ENCODE measurements at places on chromosomes 1 and 21.

DNA sequence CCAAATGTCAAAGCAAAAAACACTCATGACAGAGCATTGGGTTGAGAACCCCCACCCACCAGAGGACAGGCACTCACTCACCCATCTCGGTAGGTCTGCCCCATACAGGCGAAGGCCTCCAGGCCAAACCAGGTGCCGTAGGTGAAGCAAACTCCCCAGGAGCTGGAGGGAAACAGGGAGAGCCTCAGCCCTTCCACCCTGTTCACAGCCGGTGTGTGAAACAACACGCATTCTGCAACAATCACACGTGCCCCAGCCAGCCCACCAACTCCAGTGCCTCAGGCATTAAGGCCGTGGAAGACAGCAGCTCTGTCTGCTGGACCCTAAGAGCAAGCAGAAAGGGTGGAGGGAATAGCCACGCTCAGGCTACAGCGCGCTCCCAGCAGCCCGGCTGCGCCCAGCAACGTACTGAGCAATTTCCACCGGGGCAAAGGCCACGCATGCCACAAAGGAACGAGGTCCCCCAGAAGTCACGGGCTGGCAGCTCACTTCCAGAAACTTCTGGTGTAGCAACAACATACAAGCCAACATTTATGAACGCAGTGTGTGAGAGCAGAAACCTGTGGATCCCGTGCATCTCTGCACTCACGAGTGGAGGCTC is 11.4 kb upstream of the SPATC1L start:
- DNase-seq = no peak

GRCh38 chr1:21896652-21897532 is 40.2 kb downstream of the HSPG2 start:
- no peak for DNase-seq

DNA sequence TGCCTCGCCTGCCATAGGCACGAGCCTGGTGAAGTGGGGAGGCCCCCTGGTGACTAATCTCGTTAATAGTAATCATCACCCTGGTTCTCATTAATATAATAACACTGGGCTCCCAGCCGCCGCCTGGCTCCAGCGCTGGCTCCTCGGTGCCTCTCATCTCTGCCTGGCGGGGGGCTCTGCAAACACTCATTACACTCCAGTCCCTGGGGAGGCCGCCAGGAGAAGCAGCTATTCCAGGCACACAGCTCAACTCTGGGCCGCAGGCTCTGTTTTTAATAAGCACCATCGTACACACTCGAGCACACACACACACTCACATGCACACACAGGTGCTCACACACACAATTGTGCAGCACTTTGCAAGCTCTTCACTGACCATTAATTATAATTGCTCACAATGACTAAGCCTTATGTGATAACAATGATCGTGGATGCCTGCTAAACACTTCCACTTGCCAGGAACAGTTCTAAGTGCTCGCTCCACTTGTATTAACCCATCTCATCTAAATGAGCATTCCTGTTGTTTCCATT is 52.2 kb downstream of the SDC3 start:
- no peak for DNase-seq

- DNase-seq = no peak
These were observed 53.5 kb downstream of the LGR6 start for GRCh38 chr1:202247104-202247503.

DNA sequence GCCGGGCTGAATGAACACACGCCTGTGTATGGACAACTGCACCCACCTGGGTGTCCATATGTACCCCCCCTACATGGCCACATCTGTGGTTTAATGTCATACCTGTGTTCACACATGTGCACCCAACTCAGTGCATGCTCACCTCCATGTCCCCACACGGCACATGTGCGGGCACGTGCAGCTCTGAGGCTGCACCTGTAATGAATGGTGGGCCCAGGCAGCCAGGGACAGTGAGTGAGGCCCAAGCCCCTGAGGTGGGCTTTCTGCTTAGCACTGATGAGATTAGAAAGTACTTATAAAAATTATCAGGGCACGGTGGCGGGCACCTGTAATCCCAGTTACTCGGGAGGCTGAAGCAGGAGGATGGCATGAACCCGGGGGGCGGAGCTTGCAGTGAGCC is 42.5 kb upstream of the CSF3R start:
- no peak for DNase-seq

DNA sequence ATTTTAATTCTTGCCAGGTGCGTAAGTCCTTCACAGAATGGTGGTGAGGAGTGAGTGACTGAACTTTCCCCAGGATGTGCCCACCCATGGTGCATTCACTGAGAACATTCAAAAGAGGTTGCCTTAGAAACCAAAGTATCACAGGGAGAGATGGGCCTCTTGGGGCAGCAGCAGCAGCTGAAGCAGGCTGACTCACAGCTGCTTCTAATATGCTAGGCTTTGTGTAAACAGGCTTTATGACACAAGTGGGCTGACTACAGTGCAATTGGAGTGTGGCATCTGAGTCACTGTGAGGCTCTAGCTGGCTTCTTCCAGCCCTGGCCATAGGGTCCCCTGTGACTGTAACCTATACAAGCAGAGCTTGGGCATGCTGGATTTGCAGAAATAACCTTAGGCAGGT is 12.6 kb downstream of the PIGP start:
- no peak for DNase-seq

DNA sequence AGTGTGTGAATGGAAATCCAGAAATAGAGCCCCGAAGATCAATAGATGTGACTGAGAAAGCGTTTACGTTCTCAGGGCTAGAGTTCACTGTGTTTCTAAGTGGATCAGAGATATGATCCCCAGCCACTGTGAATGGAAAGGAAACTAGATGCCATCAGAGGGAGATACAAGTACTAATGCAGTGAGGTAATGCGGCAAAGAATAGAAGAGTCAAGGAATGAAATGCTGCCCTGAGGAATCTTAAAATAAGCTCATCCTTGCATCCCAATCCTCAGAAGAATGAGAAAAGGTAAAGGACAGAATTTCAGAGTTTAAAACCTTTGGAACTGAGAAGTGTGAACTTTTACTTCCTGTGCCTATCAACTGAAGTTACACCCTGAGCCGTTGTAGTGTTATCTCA is 165.5 kb upstream of the ESRRG start:
- no peak for DNase-seq

DNA sequence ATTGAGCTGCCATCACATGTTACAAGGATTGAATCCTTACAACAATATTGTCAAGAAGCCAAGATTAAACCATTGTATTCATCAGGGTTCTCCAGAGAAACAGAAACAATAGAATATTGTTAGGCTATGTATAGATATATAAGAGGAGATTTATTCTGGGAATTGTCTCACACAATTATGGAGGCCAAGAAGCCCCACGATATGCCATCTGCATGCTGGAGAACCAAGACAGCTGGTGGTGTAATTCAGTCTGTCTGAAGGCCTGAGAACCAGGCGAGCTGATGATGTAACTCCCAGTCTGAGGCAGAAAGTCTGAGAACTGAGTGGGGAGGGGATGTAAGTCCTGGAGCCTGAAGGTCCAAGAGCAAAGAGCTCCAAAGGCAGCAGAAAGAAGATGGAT is 14.5 kb upstream of the TTF2 start:
- no peak for DNase-seq

GRCh38 chr1:167196166-167196565 is 24.5 kb upstream of the POU2F1 start:
- no peak for DNase-seq

DNA sequence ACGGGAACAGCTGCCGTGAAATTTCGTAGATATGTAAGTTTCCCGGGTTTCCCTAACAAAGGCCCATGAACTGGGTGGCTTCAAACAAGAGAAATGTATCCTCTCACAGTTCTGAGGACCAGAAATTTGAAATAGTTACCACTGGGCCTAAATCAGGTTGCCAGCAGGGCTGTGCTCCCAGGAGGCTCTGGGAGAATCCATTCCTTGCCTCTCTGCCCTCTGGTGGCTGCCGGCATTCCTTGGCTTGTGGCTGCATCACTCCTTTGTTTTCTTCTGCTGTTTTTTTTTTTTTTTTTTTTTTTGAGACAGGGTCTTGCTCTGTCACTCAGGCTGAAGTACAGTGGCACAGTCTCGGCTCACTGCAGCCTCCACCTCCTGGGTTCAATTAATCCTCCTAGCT is 23.7 kb downstream of the UMODL1 start:
- no peak for DNase-seq

GRCh38 chr1:154198756-154199562 is 7.1 kb upstream of the TPM3 start:
- DNase-seq = peak; percentile 12

GRCh38 chr1:243930822-243931671 is 81.0 kb upstream of the AKT3 start:
- no peak for DNase-seq

DNA sequence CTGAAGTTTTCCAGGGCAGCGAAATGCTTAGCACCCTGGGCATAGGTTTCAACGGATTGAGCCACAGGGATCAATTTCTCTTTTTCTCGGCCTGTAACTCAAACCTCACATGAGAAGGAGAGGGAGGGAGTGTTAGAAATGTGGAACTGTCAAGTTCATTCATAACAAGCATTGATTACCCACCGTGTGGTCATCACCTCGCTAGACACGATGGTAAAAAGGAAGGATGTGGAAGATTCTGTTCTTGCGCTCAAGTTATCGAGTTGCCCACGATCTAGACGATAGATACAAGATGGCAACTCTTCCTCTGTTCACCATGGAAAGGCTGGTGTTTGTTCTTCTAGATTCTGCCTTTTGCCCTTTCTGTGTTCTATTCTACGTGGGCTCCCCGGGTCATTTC is 4.0 kb upstream of the RCAN3 start:
- no peak for DNase-seq

DNA sequence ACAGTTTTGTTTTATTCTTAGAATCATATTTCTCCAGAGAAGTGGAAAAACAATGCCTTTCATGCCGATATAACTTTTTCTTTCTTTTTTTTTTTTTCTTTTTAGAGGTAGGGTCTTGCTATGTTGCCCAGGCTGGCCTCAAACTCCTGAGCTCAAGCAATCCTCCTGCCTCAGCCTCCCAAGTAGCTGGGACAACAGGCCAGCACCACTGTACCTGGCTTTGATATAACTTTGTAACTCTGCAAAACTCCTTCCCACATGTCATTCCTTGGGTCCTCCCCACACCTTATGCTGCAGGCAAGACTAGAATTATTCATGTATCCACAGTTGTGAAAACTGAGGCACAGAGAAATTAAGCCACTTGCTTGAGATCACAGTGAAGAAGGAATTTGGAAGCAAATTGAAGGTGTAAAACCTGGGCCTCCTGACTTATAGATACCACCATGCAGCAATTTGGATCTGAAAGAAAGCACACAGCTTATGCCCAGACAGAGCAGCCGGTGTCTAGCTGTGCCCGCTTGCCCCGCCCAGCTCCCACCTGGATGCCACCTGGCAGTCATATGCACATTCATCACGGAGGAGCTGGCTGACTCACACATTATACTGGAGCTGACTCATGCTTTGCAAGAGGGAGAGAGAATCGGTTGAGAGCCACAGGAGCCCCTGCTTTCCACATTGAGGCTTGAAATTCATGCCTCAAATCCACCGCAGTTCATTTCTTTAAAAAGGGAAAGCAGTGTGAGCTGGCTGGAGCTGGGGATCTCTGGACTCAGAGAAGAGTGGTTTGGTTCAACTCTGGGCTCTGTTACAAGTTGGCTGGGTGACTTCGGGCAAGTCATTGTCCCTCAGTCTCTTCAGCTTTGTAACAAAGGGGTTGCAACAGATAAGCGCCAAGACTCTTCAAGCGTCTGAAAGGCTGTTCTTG is 8.3 kb upstream of the SLC2A1 start:
- no peak for DNase-seq

GRCh38 chr1:73205294-73205973 is 923.1 kb upstream of the NEGR1 start:
- no peak for DNase-seq

DNA sequence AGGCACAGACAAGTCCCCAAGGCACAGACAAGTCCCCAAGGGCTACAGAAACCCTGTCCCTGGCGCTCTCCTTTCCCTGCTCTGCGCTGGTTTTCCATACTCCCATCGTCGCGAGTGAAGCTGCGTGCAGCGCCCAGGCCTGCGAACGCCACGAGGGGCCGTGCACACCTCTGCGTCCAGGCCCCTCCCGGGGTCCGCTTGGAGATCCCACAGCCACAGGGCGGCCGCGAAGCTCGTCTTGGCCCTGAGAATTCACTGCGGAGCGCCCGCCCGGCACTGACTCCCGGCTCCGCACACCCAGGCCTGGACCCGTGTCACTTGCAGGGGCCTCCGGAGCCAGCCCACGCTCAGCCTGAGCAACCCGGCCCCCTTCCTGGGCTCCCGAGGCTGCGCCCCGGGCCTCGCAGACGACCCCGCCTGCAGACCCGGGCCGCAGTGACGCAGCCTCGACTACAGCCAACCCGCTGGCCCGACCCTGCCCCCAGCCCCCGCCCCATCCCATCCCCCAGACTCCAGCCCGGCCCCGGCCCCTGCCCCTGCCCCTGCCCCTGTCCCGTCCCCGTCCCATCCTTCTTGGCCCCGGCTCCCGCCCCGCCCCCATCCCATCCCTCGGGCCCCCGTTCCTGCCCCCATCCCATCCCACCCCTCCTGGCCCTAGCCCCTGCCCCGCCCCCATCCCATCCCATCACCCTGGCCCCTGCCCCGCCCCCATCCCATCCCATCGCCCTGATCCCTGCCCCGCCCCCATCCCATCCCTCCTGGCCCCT is 841 bp downstream of the POFUT2 start:
- no peak for DNase-seq

DNA sequence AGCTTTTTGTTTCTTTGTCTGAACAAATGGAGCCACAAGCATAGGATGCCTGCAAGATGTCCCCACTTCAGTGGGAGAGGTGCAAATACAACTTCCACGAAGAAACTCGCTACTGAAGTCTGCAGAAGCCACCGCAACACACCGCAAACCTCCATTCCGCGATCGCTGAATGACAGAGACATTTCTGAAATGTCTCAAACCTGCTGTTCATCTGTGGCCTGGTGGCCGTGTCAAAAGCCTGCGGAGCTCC is 1.0 kb downstream of the TP53BP2 start:
- no peak for DNase-seq

DNA sequence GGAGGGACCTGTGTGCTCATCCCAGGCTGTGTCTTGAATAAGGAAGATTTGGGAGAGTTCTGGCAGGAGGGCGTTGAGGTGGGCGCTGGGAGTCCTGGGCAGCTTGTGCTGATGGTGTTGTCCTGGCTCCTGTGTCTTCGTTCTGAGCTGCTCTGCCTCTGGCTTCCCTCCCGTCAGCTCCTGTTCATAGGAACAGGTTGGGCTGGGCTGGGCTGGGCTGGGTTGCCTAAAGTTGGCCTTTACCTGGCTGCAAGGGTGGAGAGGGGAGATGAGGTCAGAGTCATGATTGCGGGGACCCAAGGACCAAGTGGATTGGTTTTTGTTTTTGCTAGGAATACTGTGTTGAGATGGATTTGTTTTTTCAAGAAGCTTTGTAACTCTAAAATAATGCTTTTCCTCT is 9.1 kb downstream of the NECAP2 start:
- DNase-seq = no peak

- DNase-seq = no peak
These were observed 12.2 kb upstream of the DHRS3 start for GRCh38 chr1:12629985-12630760.
